Stimulated activated CD8-positive, alpha-beta memory T cell treated with anti-CD3 and anti-CD28 coated beads, Interleukin-2, amount 100 ng/mL, for 48 hours (primary cell): ENCODE measurements at places on chromosomes 3 and 15.
A peak's percentile ranks its signal among the peaks of the same experiment; 100 is the strongest.

DNA sequence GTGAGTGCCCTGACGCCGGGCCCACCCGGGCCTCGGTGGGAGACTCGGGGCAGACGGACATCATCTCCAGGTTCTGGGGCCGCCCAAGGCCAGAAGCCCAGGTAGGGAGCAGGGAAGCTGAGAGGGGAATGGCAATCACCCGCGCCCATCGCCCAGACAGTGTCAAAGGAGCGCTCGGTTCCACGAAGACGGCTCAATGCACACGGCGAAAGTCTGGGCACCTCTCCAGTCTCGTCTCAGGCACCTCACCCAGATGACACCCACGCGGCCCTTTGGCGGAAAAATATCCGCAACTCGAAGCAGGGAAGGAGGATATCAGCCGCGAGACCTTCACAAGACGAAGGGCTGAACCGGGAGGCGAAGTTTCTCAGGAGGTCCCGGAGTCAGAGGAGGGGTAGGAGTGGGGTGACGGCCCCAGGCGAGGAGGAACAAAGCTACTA lies 916 bp downstream of the IL17RD start:
- peak; percentile 7 for DNase-seq

- DNase-seq = no peak
These were observed 11.7 kb downstream of the GLYCTK start for GRCh38 chr3:52299247-52299878.

DNA sequence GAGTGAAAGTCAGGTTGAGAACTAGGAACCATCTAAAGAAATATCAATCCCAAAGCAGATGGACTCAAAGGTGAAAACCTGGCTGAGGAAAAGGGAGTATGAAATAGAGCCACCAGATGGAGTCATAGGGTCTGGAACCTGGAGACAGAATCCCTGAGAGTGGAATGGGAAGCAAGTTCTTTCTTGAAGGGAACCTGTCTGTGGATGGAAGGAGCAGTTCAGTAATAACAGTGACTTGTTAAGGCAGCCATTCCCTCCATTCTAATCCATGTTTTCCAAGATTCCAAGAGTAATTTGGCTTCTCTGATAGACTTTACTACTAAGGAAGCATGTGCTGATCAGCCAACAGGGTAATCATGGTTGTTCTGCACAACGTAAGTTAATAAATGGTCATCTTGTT lies 22.5 kb upstream of the AQP9 start:
- DNase-seq = no peak

DNA sequence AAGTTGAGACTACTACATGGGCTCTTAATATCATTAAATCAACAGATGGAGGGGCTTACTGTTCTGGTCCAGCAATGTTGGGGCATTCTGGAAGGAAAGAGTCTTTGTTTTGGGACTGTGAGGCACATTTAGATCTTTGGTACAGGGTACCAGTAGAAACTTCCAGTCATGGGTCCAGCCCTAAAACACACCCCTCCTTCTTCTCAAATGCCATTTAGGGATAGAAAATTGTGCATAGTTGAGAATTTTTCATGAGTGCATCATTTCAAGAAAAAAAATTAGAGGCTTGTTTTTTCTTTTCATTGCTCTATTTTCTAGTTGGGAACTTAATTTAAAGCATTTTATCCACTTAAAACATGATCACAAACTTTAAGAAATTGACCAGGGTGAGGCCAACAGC lies 4.1 kb upstream of the RTP1 start:
- DNase-seq = no peak

GRCh38 chr3:26280517-26280916 lies 342.1 kb upstream of the LRRC3B start:
- no peak for DNase-seq

- DNase-seq = no peak
These were observed 107.7 kb downstream of the IGF2BP2 start for GRCh38 chr3:185717121-185717520.

DNA sequence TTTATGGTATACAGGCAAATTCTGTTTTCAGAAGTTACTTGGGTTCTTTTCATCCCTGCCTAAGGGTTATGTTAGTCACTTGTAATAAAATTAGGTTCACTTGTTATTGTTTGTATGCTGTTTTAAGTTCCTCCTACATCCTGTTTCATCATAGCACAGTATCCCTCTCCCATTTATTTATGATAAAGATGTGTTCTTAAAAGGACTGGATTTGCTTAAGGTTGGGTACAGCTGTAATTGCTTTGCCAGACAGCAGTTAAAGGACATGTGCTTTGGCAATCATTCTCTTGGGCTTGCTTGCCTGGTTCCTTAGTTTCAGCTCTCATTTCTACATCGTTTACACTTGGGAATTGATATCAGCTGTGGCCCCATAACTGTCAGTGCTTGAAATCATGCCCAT lies 11.7 kb downstream of the ATP2C1 start:
- DNase-seq = no peak

GRCh38 chr3:54307566-54308180 lies 185.3 kb downstream of the CACNA2D3 start:
- DNase-seq = no peak

DNA sequence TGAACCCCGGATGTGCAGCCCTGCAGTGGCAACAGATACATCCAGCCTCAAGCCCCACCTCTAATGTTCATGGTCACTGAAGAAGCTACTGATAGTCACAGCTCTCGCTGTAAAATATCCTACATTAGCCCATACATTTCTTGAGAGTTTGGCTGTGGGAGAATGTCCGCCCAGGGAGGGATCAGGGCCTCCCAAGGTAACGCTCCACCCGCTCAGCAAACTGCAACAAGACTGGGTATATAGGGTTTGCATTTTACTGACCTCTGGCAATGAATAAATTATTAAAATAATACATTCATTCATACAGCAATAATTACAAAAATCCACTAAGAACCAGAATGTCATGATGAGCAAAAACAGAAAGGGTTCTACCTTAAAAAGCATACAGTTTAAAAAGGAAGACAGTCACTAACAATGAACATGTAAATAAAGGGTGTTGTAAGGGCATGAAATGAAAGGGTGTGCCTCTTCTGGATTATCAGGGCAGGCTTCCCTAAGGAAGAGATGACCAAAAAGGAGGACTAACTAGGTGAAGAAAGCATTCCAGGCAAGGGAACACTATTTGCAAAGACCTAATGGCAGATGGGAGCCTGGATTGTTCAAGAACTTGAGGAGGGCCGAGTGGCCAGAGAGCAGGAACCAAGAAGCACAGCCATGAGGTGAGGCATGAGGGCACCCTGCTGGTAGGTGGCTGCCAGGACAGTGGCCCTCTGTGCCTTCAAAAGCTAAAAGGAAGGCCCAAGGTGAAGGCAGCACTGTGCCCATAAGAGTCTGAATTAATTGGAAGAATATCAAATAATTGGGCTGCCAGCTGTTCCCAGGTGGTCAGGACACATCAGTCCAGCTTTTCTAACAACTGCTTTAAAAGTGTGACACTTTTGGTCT lies 28.1 kb upstream of the CTDSPL start:
- no peak for DNase-seq

- DNase-seq = no peak
These were observed 603.7 kb upstream of the ALCAM start for GRCh38 chr3:104763007-104763406.

DNA sequence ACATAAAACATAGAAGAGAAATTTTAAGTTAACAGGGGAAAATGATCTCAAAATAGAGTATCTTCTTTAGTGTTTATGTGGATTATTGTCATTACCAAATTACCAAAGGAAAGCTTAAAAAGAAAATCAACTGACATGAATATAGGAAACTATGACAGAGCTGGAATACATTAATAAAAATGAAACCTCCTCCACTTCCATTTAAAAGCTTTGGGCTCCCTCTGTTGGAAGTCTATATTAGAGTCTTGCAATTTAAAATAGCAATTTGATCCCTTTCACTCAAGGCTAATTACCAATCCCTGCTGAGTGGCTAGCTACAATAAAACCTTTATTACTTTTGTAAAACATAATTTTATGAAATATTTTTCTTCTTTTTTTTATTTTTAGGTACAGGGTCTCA lies 61.4 kb upstream of the IMPG2 start:
- DNase-seq = no peak

- DNase-seq = no peak
These were observed 47.5 kb upstream of the SSR3 start for GRCh38 chr3:156602424-156602823.

- DNase-seq = no peak
These were observed 6.2 kb downstream of the HLTF start for GRCh38 chr3:149080011-149080698.

DNA sequence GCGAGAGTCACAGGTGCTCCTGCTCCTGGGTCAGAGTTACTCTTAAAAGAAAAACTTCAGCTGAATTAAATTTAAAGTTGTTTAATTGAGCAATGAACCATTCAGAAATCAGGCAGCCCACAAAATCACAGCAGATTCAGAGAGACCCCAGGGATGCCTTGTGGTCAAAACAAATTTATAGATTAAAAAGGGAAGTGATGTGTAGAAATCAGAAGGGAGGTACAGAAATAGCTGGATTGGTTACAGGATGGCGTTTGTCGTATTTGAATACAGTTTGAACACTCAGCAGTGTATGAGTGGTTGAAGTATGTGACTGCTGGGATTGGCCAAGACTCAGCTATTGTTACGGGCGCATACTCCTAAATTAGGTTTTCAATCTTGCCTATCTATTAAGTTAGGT lies 58.6 kb downstream of the UACA start:
- DNase-seq = no peak

GRCh38 chr3:115657168-115657567 lies 33.9 kb downstream of the GAP43 start:
- DNase-seq = no peak

GRCh38 chr3:164730815-164731360 lies 347.4 kb downstream of the SI start:
- no peak for DNase-seq

- DNase-seq = no peak
These were observed 55.6 kb downstream of the CGGBP1 start for GRCh38 chr3:88003115-88003755.

GRCh38 chr3:195003893-195004289 lies 267.1 kb downstream of the XXYLT1 start:
- DNase-seq = no peak

DNA sequence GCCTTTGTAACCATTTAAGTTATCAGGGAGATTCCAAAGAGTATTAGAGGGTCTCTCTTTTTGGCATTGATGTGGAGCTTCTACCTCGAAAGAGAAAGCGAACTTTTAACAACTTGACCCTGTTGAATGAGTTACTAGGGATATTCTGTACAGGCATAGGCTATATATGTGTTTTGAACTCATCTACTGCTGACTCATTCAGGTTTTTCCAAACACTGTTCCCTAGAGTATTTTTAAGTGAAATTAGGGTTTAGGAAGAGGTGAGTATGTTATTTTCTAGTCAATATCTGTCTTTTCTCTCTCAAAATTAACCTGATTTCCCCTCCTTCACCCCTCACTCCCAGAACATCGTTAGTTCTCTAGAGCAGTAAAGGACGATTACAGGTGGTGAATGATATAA lies 228.1 kb upstream of the C2CD4B start:
- DNase-seq = no peak

- no peak for DNase-seq
These were observed 473.1 kb upstream of the UBE2E2 start for GRCh38 chr3:22729981-22730380.
